IMR-90 (cell line): ENCODE measurements at places on chromosomes 5 and 9. TPM values are rescaled to one million over a fixed set of nuclear protein-coding genes. Genes with fewer than 3 reads are reported as not detected.

GRCh38 chr5:96528826-96529474, 95.9 kb upstream of the PCSK1 start:
- H3K36me3 ChIP-seq: no peaks in the 10 kb centered on the region
- DNase-seq: no peak
- no peak overlapping the region for H3K27ac ChIP-seq
- H3K4me3 ChIP-seq: no peak overlapping the region
- H3K27me3 ChIP-seq: no peaks in the 10 kb centered on the region
- no peaks in the 10 kb centered on the region for H3K4me1 ChIP-seq

- no peak overlapping the region for H3K27ac ChIP-seq
- no peak for DNase-seq
- H3K27me3 ChIP-seq: peaks cover 48% of the 10 kb centered on the region
- H3K36me3 ChIP-seq: no peaks in the 10 kb centered on the region
- H3K4me3 ChIP-seq: no peak overlapping the region
Observed at GRCh38 chr5:172502969-172503368, 48.6 kb upstream of the SH3PXD2B start.

- no peaks in the 10 kb centered on the region for H3K36me3 ChIP-seq
- peaks cover 23% of the 10 kb centered on the region for H3K27me3 ChIP-seq
- H3K4me1 ChIP-seq: no peaks in the 10 kb centered on the region
- no peak overlapping the region for H3K27ac ChIP-seq
- H3K4me3 ChIP-seq: no peak overlapping the region
- DNase-seq: peak; percentile 41
Observed at GRCh38 chr5:61673007-61673735, 341.1 kb downstream of the ZSWIM6 start.

GRCh38 chr9:69981686-69982445, 61.8 kb upstream of the MAMDC2 start:
- DNase-seq: peak; percentile 77
- H3K4me3 ChIP-seq: no peak overlapping the region
- H3K36me3 ChIP-seq: no peaks in the 10 kb centered on the region
- H3K4me1 ChIP-seq: peaks cover 7% of the 10 kb centered on the region; the same call in 1 of the 2 replicates

- no peaks in the 10 kb centered on the region for H3K36me3 ChIP-seq
- H3K4me1 ChIP-seq: peaks cover 7% of the 10 kb centered on the region
- H3K27ac ChIP-seq: no peak overlapping the region
- no peak overlapping the region for H3K4me3 ChIP-seq
- peaks cover 29% of the 10 kb centered on the region for H3K27me3 ChIP-seq
Observed at GRCh38 chr9:18978188-18978587, 54.8 kb downstream of the SAXO1 start.

GRCh38 chr5:125377141-125377540, 630.7 kb upstream of the ZNF608 start:
- DNase-seq: no peak
- H3K27me3 ChIP-seq: no peaks in the 10 kb centered on the region
- no peaks in the 10 kb centered on the region for H3K36me3 ChIP-seq
- H3K4me3 ChIP-seq: no peak overlapping the region
- H3K27ac ChIP-seq: no peak overlapping the region
- H3K4me1 ChIP-seq: no peaks in the 10 kb centered on the region

GRCh38 chr5:11396917-11397316, 507.3 kb downstream of the CTNND2 start:
- DNase-seq: no peak
- H3K27ac ChIP-seq: no peak overlapping the region
- no peaks in the 10 kb centered on the region for H3K36me3 ChIP-seq

GRCh38 chr9:84129529-84129928, 148.9 kb downstream of the RMI1 start:
- no peaks in the 10 kb centered on the region for H3K4me1 ChIP-seq
- no peak overlapping the region for H3K27ac ChIP-seq
- H3K27me3 ChIP-seq: peaks cover 9% of the 10 kb centered on the region; the same call in 1 of the 2 replicates

- peak overlapping the region; percentile 20 for H3K4me3 ChIP-seq
- peaks cover 39% of the 10 kb centered on the region for H3K4me1 ChIP-seq
- DNase-seq: peak; percentile 95
Observed at GRCh38 chr9:120936011-120936763, 9.6 kb upstream of the TRAF1 start.

- H3K27me3 ChIP-seq: no peaks in the 10 kb centered on the region
- peak overlapping the region; percentile 75 for H3K4me3 ChIP-seq
- peaks cover 13% of the 10 kb centered on the region for H3K4me1 ChIP-seq
Observed at GRCh38 chr9:120711841-120712538, 2.3 kb downstream of the MEGF9 start.

DNA sequence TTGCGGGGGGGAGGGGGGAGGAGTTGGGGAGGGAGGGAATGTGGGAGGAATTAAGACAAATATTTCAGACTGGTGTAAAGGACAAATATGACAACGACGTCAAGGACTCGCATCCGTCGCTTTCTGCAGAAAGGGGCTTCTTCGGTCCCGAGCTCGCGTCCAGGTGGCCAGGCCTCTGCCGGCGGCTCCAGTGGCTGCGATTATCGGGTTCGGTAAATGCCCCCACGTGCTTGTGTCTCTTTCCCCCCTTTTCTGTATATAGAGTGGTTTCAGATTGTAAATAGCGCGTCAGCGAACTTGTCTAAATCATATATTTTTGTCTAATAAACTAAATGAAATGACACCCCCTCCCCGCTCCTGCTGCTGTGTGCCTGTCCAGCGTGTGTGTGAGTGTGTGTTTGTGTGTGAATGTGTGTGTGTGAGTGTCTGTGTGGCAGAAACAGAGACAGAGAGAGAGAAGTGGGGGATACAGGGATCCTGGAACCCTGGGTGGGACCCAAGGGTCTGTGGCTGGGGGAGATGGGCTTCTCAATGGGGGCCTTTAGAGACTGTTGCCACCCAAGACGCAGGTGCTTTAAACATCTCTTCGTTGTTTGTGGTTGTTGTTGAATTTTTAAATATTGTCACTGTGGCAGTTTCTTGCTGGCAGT, 5.6 kb downstream of the IRX1 start:
- no peaks in the 10 kb centered on the region for H3K36me3 ChIP-seq
- no peak overlapping the region for H3K27ac ChIP-seq
- DNase-seq: no peak
- H3K27me3 ChIP-seq: peaks cover 53% of the 10 kb centered on the region
- no peaks in the 10 kb centered on the region for H3K4me1 ChIP-seq

DNA sequence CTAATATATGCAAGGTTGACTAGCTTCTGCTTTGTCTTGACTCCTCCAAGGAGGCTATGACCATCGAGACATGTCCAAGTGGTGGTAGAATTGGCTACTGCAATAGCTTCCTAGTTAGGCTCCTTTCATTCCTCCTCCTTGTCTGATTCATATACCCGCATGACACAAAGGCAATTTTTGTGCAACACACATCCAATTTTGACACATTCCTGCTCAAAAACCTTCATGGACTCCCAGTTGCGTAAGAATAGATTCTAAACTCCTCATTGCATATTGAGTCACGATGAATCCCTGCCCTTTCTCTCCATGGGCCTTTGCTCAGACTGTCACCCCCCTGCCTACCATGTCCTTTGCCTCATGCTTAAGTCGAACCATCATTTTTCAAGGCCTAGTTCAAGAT, 344.5 kb downstream of the ACTL7B start:
- H3K27ac ChIP-seq: no peak overlapping the region
- peaks cover 2% of the 10 kb centered on the region; the same call in 1 of the 2 replicates for H3K4me1 ChIP-seq
- H3K4me3 ChIP-seq: no peak overlapping the region

DNA sequence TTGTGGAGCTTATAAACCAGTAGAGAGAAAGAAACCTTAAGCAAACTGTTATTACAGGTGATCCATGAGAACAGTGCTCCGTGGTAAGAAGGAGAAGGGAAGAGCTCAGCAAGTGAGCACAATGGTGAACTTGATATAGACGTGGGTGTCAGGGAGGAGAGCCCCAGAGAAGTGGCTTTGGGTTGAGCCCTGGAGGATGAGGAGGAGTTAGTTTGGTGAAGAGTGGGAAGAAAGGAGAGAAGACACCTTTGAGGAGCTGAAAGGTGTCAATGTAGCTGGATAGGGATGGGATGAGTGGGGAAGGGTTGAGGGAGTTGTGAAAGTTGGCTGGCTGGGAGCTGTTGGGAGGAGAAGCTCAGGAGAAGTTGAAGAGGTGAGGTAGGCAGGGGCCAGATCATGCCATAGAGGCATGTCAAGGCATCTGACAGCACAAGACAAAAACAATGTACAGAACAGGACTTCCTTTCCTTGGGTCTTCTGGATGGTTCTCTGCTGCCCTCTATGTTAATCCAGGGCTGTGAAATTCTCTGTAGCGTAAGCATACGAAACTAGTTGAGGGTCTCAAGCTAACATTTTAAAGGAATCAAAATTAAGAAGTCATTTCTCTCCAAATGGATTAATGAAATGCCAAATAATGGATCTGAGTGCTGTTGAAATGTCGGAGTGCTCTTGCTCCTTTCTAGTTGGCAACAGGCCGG, 501.9 kb downstream of the KDM4C start:
- H3K27ac ChIP-seq: no peak overlapping the region
- H3K4me3 ChIP-seq: no peak overlapping the region
- H3K36me3 ChIP-seq: no peaks in the 10 kb centered on the region
- no peak for DNase-seq
- no peaks in the 10 kb centered on the region for H3K4me1 ChIP-seq

DNA sequence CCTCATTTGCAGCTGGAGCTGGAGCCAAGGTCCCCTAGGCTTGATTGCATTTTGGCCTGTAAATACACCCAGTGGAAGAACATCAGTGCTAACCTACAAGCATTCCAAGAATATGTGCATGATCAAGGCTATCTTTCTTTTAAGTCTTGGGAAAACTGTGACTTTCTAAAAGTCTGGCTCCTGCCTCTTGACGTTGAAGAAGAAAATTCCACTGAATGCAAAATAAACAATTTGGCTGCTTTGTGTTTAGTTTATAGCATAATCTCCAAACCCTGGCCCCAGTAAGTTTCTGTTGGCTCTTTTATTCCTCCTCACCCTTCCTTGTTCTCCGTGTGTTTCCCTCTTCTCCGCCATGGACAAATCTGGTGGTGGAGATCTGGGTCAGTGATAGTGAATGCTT, 109.3 kb upstream of the TLE1 start:
- H3K36me3 ChIP-seq: no peaks in the 10 kb centered on the region
- no peaks in the 10 kb centered on the region for H3K27me3 ChIP-seq
- no peak overlapping the region for H3K4me3 ChIP-seq
- DNase-seq: peak; percentile 90
- peaks cover 4% of the 10 kb centered on the region for H3K4me1 ChIP-seq

- no peaks in the 10 kb centered on the region for H3K27me3 ChIP-seq
- no peak for DNase-seq
- no peaks in the 10 kb centered on the region for H3K4me1 ChIP-seq
- H3K36me3 ChIP-seq: no peaks in the 10 kb centered on the region
Observed at GRCh38 chr5:42720251-42720650, 36.4 kb upstream of the CCDC152 start.

DNA sequence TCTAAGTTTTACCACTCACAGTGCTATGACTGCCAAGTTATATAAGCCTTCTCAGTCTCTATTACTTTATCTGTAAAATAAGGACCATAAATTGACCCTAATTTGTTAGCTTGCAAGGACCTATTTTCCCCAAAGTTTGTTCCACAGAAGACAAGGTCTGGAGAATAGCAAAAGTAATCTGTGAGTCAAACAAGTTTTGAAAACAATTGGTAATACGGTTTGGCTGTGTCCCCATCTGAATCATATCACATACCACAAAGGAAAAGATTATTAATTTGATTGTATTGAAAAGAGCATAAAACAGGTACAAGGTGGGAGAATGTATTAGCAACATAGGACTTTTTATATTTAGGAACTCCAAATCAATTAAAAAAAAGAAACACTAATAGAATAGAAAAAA, 124.0 kb upstream of the TARS1 start:
- H3K4me1 ChIP-seq: peaks cover 8% of the 10 kb centered on the region; the same call in 1 of the 2 replicates
- no peak overlapping the region for H3K4me3 ChIP-seq
- peak; percentile 58 for DNase-seq
- no peak overlapping the region for H3K27ac ChIP-seq
- no peaks in the 10 kb centered on the region for H3K36me3 ChIP-seq

- H3K27ac ChIP-seq: no peak overlapping the region
- DNase-seq: no peak
- peaks cover 5% of the 10 kb centered on the region for H3K4me1 ChIP-seq
- no peaks in the 10 kb centered on the region for H3K36me3 ChIP-seq
- H3K4me3 ChIP-seq: no peak overlapping the region
Observed at GRCh38 chr9:81417941-81418340, 271.4 kb downstream of the TLE1 start.

- no peaks in the 10 kb centered on the region; the same call in 1 of the 2 replicates for H3K36me3 ChIP-seq
- no peak overlapping the region for H3K4me3 ChIP-seq
- no peaks in the 10 kb centered on the region for H3K27me3 ChIP-seq
- peak; percentile 95 for DNase-seq
- H3K27ac ChIP-seq: peak overlapping the region; percentile 7; the same call in 1 of the 2 replicates
Observed at GRCh38 chr9:4225291-4226028, 74.4 kb downstream of the GLIS3 start.

DNA sequence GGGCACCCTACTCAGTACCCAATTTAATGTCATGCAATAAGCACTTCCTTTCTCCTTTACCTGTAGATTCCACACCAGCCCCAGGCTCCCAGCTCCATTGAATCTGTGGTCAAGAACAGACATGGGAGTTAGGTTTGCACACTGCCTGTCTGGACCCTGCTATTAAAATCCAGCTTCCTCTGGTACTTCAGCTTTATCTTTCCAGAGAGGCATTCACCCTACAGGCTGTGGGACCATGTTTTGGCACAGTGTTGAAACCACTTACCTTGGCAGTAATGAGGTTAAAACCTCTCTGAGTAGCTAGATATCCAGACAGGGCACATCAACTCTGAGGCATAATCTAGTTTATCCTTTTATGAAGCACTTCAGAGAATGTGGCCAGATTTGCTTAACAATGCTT, 191.5 kb upstream of the PCSK5 start:
- H3K27me3 ChIP-seq: no peaks in the 10 kb centered on the region
- no peak overlapping the region for H3K27ac ChIP-seq
- no peaks in the 10 kb centered on the region for H3K4me1 ChIP-seq

GRCh38 chr5:78735834-78736463, 87.4 kb upstream of the LHFPL2 start:
- no peak overlapping the region for H3K27ac ChIP-seq
- H3K36me3 ChIP-seq: no peaks in the 10 kb centered on the region
- H3K4me3 ChIP-seq: no peak overlapping the region
- H3K27me3 ChIP-seq: 0 out of 2 replicates have a peak, but pooled peaks cover 1% of the 10 kb centered on the region
- no peaks in the 10 kb centered on the region for H3K4me1 ChIP-seq

- H3K27me3 ChIP-seq: no peaks in the 10 kb centered on the region
- DNase-seq: no peak
- H3K4me1 ChIP-seq: no peaks in the 10 kb centered on the region
- no peak overlapping the region for H3K27ac ChIP-seq
Observed at GRCh38 chr9:72984991-72985390, 32.1 kb upstream of the ALDH1A1 start.

DNA sequence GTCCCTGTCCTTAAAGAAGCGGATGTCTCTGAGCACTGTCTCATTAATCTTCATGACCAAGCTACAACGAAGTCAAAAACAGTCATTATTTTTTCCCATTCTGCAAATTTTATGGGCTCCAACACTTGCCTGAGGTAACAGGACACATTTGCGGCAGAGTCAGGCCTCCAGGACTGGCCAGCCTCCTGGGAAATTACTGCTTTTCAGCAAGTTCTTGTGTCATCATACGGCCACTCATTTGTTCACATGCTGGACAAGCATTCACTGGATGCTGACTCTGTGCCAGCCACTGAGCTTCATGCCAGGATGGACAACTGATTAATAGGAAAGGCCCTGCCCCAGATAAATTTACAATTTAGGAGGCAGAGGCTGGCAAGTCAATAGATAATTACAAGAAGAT, 305.7 kb downstream of the ACTL7B start:
- H3K27me3 ChIP-seq: no peaks in the 10 kb centered on the region
- DNase-seq: no peak
- no peak overlapping the region for H3K27ac ChIP-seq

TMEM252 gene
- total RNA-seq: not detected in 2 replicates

SLC6A3 gene
- not detected in 2 replicates for total RNA-seq

HTR4 gene
- total RNA-seq: not detected in 2 replicates

IL9 gene
- not detected in 2 replicates for total RNA-seq

ORM2 gene
- not detected in 2 replicates for total RNA-seq

CCDC183 gene
- under 0.01 TPM in 1 of 2 replicates, not detected in the other for total RNA-seq

MYOT gene
- not detected in 2 replicates for total RNA-seq

LMX1B gene
- not detected in 2 replicates for total RNA-seq
